ENCODE measurements at places on chromosomes 2 and 18. TPM values are rescaled to one million over a fixed set of nuclear protein-coding genes. Genes with fewer than 3 reads are reported as not detected.

The MREG gene
- polyA plus RNA-seq = 1.9 TPM

- no peak for DNase-seq
These were observed 456.7 kb downstream of the NRXN1 start for GRCh38 chr2:50575232-50575631.

- DNase-seq = peak; percentile 27
These were observed 857 bp downstream of the DYM start for GRCh38 chr18:49459404-49460171.

The SIX3 gene
- polyA plus RNA-seq = not detected

DNA sequence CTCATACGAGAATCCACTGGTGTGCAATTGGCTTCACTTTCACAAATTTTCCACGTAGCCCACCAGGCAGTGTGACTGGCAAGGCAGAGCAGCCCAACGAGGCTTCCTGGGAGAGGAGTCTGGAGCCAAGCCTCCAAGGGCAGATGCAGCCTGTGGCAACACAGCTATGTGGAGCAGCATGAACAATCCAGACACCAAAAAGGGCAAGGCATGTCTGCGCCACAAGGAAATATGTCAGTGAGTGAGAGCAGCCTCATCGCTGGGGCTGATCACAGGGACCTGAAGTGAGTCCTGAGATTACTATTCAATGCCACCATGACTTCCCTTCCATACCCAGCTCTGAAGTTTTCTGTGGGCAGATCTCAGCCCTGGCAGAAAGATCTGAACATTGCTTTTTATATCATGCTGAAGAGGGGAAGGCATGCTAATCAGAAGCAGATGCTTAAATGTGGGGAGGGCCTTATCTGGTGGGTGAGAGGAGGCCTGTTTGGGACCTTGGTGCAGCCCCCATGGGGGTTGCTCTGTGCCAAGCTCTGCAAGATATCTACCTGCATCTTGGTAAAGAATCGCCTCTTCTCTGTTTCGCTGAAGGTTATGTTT lies 40.0 kb upstream of the PUM2 start:
- DNase-seq = no peak

The SFT2D3 gene
- polyA plus RNA-seq = not detected

The ABCB11 gene
- polyA plus RNA-seq = 0.37 TPM

The GAREM2 gene
- 1.1 TPM for polyA plus RNA-seq

- no peak for DNase-seq
These were observed 151.3 kb downstream of the TANC1 start for GRCh38 chr2:159119652-159120257.

GRCh38 chr2:41727152-41727551 lies 320.7 kb upstream of the PKDCC start:
- no peak for DNase-seq

The BOLL gene
- not detected for polyA plus RNA-seq

The CCDC141 gene
- polyA plus RNA-seq = not detected

DNA sequence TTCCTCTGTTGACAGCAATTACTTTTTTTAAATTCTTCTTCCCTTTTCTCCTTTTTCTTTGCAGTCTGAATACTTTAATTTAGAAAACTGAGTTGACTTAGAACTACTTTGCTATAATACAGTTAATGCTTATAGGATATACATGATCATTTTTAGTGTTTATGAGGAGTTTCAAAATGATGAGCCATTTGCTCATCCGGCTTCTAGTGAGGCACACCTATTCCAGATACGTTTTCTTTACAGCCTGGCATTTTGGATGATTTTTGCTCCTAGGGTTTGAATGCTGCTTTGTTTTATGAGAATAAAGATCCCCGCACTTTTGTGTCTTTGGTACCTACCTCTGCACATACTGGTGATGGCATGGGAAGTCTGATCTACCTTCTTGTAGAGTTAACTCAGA lies 52.8 kb downstream of the EIF5B start:
- DNase-seq = no peak

DNA sequence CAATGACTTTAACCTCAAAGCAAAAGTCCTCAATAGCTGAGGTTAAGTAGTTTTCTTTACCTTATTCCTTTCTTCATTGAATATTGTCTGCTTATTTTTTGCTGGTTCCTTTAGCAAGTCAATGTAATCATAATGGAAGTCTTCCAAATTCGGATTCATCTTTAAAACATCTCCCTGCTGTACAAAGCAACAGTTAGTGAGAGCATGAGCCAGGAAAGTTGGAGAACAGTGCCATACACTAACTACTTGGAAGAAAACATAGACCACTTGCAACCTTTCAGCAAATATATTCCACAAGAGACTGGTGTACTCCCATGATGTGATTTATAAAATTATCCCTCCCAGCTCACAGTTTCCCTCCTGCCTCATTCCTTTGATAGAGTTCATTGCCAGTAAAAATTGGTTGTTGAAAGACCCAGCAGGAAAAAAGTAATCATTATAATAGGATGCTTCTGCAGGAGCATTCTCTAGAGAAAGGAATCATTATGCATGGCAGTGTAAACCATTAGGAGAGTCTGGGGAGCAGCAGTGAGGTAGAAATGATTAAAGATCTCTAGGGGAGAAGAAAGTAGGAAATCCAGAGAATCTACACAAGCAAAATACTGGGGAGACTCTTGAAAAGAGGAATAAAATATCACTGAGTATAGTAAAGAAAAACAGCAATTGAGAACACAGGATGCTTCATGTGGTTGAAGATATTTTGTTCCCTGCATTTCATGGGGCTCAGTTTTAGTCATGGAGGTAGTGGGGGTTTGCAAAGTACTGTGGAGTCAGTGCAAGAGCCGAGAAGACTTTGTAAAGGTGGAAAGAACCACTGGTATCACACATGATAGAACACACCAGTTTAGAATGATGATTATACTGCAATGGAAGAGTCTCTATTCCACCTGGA lies 38.6 kb upstream of the TTN start:
- DNase-seq = no peak

DNA sequence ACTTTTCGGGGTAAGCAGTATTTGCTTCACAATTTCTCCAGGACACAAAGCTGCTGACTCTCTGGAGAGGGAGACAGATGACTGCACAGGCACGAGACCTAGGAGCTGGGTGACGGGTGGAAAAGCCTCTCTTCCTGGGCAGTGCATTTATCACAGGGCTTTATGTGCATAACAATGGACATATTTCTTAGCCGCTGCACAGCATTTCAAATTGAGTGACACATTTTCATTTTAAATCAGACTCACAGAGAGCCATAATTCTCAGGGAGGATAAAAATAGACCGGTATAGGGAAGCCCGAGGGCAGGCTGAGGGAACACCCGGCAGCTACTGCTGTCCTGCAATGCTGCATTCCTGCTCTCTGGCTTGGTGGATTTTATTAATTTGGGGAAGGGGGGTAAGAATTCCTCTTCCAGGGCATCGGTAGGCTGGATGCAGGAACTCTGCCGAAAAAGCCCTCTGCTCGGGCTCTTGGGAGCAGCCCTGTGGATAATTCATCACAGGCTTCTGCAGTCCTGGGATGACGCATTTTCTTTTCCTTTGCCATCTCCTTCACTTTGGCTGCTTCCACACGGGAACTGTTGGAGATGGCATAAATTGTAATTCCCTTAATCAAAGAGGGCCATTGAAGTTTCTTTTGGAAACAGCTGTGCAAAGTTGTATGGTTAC lies 108.1 kb upstream of the ACAA2 start:
- no peak for DNase-seq

DNA sequence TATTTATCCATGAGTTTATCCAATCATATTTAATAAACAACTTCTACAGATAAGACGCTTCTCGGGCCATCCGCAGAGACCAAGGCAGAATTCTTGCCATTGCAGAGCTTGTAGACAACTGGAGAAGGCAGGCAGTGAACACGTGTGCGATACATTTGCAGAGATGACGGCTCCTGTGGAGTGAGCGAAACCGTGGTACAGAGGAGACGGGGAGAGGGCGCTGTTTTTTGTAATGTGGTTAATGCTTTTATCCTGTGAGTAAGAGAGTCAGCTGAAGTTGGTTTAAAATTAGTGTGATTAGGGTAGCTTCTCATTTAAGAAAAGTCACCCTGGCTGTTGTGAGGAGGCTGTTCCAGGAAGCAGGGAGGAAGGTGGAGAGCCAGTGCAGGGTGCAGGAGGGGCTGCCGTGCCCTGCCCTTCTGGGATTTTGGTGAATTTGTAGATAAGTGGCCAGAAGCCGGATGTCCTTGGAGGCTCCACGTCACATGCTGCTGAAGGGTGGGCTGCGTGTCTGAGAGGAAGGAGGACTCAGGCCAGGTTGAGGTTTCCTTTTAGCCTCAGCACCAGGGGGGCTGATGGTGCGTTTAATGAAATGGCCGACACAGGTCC lies 151.4 kb downstream of the SNTG2 start:
- no peak for DNase-seq

DNA sequence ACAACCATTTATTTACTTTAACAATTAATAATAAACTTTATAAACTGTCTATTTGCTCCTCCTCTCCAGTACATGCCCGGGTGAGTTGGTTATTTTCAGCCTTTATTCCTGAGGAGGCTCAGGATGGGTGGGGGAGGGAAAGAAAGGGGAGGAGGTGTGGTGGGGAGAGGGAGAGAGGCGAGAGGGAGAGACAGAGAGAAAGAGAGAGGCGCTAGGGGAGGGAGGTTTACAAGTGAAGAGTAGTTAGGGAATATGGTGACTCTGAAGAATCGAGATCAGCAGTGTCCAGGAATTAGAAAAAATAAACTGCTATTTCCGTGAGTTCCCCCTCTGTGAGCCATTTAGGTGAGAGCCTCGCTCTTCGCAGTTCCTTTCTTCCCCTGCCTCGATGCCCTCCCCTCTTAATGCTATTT lies 138.9 kb downstream of the MEIS1 start:
- no peak for DNase-seq

The UPP2 gene
- not detected for polyA plus RNA-seq

GRCh38 chr18:46481048-46481846 lies 175.8 kb downstream of the LOXHD1 start:
- DNase-seq = peak; percentile 59

The ADRA2B gene
- 1.5 TPM for polyA plus RNA-seq

DNA sequence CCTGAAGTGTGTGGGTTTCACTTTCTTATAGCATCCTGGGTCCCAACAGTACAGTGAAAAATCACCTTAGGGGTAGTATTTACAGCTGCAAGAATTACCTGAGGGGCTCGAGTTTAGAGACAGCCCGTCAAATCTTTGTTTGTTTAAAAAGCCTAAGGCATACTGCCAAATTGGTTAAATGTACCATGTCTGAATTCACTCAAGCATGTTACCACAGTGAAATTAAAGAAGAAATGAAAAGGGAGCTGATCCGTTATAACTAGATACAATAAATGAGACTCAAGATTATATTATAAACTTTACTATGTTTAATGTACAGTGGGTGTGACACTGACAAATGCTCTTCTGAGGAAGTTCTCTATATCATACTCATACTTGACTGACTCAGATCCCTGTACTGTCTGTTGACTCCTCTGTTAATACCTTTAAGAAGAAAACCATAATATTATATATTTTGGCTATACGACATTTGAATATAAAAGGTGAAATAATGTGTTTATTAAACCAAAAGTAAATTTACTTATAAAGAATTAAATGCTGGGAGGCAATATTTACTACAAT lies 107.3 kb downstream of the TMEFF2 start:
- DNase-seq = no peak

The HMSD gene
- polyA plus RNA-seq = not detected

The CYBRD1 gene
- 305 TPM for polyA plus RNA-seq

The IL37 gene
- 1.6 TPM for polyA plus RNA-seq

The FER1L5 gene
- polyA plus RNA-seq = 1.2 TPM

DNA sequence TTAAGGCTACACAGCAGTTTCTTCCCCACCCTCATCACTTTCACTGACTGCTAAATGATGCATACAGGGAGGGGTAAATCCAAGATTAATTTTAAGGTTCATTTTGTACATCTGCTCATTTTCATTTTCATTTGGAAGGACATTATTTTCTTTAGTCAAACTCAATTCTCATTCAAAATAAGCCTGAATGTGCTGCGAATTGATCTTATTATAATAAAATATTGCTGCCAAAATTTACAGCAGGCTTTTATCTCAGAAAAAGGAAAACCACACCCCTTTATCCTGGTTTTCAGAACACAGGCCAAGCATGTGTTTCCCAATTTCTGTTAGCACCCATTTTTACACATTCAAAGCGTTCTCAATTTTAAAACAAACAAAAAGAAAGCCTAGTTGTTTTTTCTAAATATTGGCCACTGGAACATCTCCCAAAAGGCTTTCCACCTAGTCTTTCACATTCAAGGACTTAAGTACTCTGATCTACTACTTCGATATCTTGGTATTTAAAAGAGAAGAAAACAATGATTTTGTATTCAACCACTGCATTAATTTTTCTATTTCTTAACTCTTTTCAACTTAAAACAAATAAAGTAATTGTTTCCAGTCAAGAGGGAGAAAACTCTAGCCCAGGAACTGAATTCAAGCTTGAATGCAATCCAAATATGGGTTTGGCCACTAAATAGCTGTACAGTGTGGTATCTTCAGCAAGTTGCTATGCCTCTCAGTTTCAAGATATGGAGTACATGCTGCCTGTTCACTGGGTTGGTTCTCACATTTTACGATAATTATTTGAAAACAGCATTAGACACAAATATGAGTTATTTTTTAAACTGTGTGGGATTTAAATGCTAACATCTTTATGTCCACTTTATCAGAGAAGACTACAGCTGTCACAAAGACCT lies 52.5 kb downstream of the CDH2 start:
- DNase-seq = no peak

DNA sequence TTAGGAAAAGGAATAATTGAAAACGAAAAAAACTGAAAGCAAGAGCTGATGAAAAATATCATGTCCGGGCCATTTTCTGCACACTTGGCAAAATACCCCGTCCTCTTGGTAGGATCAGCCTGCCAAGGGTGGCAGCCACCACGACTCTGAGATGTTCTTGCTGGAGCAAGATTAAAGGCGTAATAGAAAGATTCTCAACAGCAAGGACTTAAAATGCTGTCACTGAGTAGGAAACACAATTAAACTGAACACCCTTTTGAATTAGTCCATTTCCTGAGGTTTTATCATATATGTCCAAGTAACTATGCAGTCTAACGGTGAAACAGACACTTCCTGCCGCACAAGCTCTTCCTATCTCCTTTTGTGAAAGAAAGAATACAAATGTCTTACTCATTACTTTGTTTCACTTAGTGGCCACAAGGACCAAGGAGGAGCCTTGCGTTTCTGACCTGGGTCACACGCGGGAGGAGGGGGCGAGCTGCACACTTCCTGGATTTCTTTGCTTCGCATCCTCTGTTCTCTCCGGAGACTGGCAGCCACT lies 222.7 kb downstream of the PIEZO2 start:
- DNase-seq = no peak

- no peak for DNase-seq
These were observed 175.7 kb upstream of the HAAO start for GRCh38 chr2:42967959-42968674.

DNA sequence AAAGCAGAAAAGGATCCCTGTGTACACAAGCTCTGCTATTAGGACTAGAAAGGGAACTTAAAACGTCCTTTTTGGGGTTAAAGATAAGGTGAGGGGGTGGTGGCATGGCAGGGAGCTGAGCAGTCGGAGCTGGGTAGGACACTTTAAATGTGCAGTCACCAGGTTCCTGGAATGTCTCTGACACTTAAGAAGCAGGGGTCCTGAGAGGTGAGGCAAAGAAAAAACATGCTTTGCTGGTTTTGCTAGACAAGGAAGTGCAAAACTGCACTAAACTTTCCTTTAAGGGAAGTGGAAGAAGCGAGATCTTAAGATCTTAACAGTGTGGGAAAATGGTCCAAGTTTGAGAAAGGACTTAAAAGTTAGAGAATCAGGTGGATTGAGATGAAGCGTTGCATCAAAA lies 99.5 kb upstream of the MAP3K20 start:
- no peak for DNase-seq

All from small intestine (tissue), 16 donors.